ENCODE measurements at places on chromosomes 16 and 17.
A peak's percentile ranks its signal among the peaks of the same experiment; 100 is the strongest.

GRCh38 chr17:62366191-62366590 lies 14.2 kb upstream of the EFCAB3 start:
- DNase-seq, result no peak

DNA sequence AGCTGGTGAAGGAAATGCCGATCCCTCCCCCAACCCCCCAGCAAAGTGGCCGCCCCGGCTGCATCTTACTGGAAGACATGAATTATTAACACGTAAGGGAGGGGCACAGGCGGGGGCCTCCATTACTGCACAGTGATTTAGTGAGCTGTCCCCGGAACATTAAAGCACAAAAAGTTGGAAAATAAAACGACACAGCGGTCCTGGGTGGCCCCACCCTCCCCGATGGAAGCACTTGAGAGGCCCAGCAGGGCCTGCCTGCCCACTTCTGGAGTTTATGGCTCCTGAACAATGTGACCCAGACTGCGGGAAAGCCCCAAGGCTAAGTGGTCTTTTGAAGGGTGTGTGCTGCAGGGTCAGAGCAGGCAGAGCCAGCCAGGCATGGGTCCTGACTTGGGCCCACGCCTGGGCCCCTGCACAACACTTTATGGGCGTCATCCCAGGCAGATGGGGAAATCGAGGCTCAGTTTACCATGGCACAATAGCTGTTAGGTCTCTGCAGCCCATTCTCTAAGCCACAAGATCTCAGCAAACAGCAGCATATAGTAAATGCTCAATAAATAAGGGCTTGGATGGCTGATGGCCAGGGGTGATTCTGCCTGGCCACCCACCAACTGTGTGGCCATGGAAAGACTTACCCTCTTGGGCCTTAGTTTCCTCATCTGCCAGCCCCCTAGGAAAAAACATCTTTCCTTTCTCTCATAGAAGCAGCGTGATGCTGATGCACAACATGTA lies 22.8 kb downstream of the CCDC102A start:
- DNase-seq, result peak; percentile 39

DNA sequence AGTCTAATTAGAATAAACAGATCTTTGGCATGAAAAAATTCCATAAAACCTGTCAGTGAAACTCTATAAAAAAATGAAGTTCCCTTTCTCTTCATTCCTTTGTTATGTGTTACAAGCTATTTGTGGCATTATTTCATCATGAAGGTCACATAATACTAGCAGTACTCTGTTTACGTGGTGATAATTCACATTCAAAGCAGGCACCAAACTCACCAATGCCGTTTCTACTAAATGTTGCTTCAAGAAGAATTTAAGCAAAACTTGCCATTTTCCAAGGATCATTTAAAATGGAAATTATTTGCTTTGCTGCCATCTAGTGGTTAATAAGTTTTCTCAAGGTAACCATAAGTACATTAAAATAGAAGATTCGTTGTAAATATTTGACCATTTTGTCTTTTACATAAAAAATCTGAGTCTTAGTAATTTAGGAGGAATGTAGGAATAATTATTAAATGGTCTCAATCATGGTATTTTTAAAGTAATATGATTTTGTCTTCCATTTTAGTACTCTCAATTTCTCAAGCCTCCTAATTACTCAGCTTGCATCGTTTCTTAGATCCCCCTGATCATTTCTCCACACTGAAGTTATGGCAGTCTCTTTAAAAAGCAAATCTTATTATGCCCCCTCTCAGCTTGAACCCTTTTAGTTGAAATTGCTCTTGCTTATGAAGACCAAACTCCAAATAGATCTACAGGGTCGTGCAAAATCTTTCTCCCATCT lies 80.8 kb downstream of the OMG start:
- DNase-seq, result peak; percentile 60

DNA sequence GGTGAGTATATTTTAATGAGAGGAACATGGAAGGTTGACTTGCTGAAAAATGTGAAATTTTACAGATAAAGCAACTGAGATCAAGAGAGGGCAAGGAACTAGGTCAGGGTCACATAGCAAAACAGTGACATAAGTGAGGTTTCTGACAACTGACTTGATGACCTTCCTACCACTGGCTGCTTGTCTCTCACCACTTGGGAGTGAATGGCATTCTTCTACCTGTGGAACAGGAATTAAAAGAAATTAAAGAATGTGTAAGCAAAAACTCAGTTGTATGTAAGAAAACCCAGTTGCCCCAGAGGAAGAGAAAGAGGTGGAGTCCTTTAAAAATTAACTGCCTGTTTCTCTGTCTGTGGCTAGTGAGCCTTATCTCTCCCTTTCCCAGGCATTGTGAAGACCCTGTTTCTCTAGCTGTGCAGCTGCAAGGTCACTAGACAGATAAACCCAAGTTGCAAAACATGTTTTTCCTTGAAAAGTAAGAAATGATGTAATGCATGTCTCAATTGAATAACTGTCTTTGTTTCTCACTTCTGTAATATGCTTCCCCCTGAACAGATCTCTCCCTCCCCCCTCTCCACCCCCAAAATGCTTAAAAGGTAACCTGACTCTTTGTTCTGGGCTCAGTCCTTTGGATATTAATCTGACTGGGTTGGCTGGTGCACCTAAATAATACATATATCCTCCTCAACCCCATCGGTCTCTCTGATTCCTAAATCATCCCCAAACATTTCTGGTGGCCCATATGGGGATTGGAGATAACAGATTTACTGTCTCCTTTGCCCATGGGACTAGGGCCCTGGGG lies 23.4 kb downstream of the ACSM1 start:
- no peak for DNase-seq

DNA sequence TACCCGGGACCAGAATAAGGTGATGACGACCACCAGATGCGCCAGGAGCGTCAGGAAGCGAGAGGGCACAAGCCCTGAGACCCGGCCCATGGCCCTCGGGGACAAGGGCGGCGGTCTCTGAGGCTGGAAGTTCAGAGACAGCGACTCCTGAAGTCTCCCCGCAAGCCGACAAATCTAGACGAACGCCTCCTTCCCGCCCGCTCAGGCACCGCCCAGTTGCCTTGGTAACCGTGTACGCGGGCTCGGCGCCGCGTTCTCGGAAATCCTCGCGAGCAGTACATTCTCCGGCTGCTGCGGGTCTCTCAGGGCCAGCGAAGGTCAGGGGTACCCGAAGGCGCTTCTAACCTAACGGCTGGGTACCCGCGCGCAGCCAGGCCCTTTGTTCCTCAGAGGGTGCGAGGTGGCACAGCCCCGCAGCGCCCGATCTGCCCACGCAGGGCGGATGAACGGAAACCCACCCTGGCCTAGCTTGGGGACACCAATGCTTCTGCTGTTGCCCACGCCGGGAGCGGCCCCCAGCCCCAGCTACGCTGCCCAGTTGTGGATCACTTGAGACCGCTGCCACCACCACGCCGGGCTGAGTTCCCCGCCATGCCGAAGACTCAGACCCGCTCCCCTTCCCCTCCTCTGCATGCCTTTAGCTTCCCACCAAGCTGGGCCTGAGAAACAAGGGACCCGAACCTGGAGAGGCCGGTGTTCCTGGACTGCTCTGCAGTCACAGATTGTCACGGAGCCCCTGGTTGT lies at the start of gene TMEM107:
TSS of gene TMEM107 (minus strand) at position 184 of the 744 bp plus-strand sequence. CDS start at position 90, 94 bp downstream.
- DNase-seq, result peak; percentile 98

- DNase-seq, result peak; percentile 76
Measured at GRCh38 chr16:11597235-11598095, 10.7 kb upstream of the LITAF start.

DNA sequence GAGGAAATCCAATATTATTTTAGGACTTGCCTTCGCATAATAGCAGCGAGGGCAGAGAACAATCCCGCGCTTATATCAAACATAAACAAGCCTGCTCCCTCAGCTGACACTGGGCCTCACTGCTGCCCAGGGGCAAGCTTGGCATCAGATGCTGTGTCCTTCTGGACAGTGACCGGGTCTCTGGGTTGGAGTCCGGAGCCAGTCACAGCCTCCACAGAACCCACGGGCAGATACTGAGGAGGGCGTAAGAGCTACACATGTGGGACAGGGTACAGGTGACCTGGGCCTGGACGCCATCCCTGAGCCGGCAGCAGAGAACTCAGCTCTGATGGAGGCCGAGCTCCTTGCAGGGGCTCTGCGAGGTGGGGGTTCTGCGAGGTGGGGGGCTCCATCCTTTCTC lies 14.7 kb upstream of the ZNF469 start:
- no peak for DNase-seq

DNA sequence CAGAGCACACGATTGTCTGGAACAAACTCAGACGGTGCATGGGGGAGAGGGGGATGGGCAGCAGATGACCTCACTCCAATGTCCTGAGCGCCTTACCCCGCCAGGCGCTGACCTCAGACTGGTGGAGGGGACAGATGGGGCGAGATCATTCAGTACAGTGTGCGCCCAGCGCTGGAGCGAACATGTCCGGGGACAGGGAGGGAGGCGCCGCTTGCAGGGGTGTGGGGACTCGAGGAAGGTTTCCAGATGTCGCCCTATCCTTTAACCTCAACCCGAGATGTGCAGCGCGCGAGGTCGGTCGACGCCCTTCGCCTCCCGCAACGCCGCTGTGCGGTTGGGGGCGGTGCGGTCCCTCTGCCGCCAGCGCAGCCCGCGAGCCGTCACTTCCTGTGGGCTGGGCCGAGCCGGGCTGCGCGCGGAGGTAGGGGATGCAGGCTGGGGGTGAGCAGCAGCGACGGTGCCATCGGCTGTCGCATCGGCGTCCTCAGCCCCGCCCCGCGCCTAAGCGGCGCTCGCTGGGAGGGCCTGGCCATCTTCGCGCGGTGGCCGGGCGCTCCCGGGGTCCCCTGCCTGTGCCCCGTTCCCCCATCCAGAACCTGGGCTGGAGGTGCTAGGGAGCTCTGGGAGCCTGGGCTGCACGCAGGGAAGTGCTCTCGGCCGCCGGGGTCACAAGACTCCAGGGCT lies 5.3 kb upstream of the CDR2L start:
- peak; percentile 96 for DNase-seq

DNA sequence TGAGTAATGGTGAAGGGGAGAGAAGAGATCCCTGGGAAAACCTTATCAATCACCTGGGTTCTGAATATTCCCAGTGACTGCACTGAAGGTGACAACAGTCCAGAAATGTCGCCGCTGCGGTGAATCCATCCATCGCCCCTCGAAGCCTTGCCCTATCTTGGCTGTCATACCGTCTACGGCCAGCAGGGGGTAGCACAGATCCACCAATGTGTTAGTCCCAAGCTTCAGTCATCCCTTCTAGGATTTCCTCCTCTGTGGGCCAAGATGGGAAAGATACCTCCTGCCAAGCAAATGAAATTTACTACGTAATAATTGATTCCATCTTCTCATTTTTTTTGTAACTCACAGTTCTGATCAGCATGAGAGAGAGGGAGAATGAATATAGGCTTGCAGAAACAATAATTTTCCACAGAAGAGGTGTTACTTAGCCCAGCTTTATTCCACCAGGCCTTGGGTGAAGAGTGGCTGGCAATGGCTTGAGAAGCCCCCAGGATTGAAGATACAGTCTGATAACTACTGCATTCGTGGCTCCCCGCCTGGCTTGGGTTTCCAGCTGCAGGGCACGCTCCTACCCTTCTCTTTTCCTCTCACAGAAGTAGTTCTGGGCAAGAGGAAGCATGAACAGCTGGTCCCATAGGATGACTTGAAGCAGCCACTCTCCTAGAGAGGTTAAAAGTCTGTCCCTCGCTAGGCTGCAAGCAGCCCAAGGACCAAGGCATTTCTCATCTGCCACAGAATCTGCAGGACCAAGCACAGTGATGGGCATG lies 2.6 kb upstream of the FMNL1 start:
- DNase-seq, result peak; percentile 88

DNA sequence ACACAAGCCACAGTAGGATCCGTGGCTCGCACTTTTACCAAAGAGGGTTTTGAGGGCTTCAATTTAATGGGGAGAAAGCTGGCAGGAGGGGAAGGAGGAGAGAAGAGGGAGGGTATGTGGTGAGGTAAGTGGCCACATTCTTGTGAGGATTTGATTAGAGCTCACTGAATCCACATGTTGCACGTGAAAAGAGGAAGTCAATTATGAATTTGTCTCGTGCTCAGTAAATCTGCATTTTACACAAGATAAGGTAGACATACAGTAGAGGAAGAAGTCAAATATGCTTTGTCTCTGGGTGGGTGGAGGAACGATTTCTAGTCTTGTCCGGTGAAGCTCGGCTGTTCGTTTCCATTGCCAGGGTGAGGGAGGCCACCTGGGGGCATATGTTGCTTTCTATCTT lies 862 bp downstream of the ZNF232 start:
- DNase-seq, result peak; percentile 44

DNA sequence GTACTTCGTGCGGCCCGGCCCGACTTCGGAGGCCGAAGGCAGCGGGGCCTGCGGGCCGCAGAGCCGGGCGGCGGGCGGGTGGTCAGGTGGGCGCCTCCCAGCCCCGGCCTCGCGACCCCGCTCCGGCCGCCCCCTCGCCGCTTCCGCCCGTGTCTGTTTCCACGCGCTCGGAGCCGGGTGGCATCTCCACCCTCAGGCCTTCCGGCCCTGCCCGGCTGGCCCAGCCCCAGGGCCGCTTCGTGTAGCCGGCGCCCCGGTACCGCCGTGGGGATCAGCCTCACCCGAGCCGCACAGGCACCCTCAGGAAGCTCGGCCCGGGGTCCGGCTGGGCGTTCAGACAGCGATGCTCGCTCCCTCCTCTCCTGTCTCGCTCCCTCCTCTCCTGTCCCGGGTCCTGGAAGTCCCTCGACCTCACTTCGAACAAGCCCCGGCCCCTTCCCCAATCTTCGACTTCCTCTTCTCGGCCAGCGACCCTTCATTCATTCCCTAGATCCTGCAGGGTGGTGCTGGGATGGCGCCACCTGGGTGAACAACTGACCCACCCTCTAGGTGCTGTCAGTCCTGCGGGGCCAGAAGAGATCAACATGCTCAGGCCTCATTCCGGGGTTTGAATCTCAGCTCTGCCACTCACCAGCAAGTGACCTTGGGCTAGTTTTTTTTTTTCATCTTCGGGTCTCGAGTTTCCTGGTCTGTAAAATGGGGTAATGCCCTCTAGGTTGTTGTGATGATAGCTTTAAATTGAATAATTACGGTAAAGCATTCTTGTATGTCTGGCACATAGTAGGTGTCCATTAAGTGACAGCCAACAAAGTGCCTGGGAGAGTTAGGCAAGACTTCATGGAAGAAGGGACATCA lies 610 bp downstream of the VPS4A start:
- peak; percentile 62 for DNase-seq

DNA sequence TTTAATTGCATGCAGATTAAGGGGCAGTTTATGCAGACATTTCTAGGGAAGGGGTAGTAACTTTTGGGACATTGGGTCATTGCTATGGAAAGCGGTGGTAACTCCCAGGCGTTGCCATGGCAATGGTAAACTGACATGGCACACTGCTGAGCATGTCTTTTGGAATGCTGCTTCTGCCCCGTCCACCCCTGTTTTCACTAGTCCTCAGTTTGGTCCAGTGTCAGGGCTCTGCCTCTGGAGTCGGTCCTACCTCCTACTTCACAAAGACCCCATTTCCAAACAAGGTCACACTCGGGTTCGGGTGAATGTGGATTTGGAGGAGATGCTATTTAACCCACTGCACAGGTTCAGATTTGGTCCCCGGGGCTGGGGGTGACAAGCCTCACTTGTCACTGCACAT lies 2.9 kb downstream of the IL34 start:
- no peak for DNase-seq

Measured in DMS53 (cell line).